ENCODE measurements at places on chromosomes 16 and 17. TPM values are rescaled to one million over a fixed set of nuclear protein-coding genes. Genes with fewer than 3 reads are reported as not detected.

CCL8 gene
- not detected for total RNA-seq

BCO1 gene
- 3.0 TPM for total RNA-seq

OR3A3 gene
- total RNA-seq: not detected

BCL6B gene
- total RNA-seq: 33.3 TPM

DNA sequence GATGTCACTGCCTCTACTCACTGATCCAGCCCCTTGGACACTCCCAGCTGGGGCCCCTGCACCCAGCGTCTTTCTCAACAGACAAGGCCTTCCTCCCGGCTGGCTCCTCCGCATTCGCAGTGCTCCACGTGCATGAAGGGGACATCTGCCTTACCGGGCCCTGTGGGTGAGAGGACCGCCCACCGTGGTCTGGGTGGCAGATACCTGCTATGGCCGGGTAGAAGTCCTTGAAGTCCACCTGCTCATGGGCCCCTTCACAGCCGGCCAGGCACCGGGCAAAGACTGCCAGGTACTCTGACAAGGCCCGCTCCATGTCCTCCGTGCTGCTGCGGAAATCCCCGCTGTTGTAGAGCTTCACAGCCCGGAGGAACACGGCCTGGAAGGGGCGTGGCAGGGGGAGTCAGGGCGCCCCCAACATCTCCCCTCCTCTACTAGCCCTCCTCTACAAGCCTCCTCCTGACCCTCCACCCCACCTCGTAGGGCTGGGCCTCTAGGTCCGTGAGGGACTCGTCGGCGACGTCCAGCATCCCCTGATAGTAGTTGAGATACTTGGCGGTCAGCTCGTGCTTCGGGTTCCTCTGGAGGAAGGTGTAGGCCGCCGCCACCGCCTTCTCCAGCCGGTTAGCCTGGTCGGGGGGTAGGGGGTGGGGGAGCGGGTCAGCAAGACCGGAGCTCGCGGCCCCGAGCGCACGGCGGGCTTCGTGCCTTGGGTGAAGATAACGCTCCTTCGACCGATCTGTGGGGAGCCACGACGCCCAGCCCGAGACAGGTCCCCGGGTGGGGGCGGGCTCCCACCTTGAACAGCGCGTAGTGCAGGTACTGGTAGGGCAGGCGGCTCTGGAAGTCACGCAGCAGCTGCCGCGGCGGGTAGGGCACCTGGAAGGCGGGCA lies 845 bp downstream of the P3H4 start:
- peak; percentile 41 for DNase-seq

GRCh38 chr17:11391134-11391533 lies 150.1 kb downstream of the SHISA6 start:
- DNase-seq: peak; percentile 29

- DNase-seq: no peak
Measured at GRCh38 chr16:73059779-73060615, 12.1 kb upstream of the ZFHX3 start.

GRCh38 chr16:67311607-67312488 lies 14.7 kb downstream of the KCTD19 start:
- peak; percentile 74 for DNase-seq

- no peak for DNase-seq
Measured at GRCh38 chr17:54888981-54889380, 11.7 kb upstream of the TOM1L1 start.

DNA sequence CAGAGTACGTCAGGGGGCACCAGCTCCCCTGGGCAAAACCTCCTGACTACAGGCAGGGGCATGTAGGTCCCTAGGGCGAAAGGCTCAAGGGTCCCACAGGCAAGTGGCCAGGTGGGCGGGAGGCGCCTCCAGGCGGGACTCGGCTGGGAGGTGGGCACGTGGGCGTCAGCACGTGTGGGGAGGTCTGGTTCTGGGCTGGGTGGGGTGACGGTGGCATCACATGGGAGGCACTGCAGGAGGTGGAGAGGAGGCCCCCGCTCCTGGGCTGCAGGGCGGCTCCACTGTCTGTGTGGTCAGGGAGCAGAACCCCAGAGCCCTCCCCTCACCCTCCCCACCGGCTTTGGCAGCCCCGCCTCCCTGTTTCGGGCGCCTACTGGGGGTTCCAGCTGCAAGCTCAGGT lies 52.7 kb downstream of the ACTG1 start:
- DNase-seq: no peak

- DNase-seq: no peak
Measured at GRCh38 chr16:14017886-14018285, 53.2 kb upstream of the MRTFB start.

DNA sequence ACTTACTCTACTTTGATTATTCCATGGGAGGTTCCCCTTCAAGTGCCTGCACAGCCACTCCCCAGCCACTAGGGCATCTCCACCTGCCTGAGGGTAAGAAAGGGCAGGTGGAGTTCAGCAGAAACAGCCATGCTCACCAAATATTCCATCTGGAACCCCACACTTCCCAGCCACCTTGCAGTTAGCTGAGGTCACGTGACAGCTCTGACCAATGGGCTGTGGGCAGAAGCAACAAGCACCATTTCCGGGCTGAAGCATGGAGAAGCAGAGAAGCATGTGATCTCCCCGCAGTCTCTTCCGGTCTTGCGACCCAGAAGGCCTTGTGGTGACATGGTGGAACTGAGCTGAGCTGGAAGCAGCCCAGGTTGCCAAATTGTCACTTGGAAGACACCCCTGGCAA lies 108.6 kb downstream of the CCT6B start:
- no peak for DNase-seq

- no peak for DNase-seq
Measured at GRCh38 chr16:77925531-77925930, 96.8 kb upstream of the CLEC3A start.

DNA sequence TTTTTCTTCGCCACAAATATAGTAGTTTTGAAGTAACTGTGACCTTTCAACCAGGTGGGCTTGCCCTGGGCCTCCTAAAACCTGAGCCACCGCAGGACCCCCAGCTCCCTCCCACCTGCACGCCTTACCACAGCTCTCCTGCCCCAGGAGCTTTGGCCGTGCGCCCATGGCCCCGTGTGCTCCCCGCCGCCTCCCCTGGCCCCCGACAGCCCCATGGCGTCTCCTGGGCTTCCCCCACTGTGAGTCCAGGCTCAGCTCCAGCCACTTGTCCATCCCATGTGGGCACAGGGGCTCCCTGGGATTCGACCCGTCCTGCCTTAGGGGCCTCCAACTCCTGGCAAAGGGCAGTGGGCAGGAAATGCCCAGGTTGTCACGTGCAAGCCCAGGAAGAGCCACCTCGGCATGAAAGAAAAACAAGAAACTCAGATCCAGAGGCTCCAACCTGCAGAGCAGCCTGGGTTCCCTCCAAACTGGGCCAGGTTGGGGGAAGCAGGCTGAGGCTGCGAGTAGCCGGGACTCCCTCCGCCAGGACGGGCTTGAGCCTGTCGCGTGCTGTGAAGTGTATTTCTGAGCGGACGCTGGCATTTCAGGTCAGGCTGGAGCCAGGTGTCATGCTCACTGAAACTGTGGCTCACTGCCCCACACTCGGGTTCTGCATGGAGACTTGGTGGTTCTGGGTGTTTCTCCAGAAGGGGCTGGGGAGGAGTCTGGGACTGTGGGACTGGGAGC lies 5.8 kb downstream of the LGALS3BP start:
- DNase-seq: no peak

- no peak for DNase-seq
Measured at GRCh38 chr16:58850678-58851020, 116.5 kb upstream of the GOT2 start.

DNA sequence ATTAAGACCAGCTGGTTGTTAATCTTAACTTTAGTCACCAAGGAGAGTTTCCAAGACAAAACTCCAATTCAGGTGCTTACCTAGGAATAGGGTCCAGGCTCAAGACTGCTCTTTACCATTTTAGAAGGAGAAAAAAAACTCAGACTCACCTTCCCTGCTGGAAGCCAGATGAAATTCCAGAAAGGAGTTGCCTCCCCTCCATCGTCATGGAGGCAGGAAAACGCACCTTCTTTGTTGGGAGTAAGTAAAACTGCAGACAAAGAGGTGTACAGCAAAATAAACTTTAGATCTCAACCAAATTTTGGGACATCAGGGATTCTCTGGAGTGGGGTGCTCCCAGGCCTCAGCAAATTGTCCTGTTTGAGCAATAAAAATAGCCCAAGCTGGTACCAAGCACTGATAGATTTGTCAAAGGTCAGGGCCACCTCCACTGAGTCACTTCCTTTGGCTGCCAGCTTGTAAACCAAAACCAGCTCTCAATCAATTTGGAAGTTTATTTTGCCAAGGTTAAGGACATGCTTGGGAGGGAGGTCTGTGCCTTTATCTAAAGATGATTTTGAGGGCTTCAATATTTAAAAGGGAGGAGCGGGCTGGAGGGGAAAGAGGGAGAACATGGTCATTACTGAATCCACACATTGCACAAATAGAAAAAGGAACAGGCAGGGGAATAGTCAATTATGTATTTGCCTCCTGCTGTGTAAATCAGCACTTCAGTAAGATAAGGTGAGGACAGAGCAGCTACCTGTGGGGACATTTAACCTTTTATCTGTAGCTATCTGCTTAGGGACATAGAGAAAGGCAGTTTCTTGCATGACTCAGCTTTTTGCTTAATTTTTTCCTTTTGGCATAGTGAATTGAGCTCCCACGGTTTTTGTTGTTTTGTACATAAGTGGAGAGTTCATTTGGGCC lies 1.5 kb upstream of the ALDH3A2 start:
- DNase-seq: no peak

Measured in kidney (tissue), 22 donors.